Kidney (tissue), 22 donors: ENCODE measurements at places on chromosomes 6 and 20.

- no peak for DNase-seq
These were observed 62.0 kb upstream of the EPB41L1 start for GRCh38 chr20:36092398-36093024.

DNA sequence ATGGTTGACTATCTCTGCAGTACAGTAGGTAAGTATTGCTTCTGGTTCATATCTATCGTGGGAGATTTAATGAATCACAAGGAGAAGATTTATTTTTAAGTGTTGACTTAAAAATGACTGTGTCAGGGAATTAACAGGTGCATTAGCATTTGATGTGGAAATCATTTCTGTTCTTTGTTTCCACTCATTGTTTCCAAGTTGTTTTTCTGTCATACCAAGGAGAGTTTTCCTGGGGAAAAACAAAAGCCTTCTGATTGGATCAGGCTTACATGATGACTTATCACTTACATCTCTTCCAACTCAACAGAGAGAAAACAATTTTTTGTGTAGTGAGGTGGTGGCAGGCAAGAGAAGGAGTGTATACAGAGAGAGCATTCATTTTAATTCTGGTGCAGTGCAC is 686.4 kb downstream of the HTR1B start:
- DNase-seq: no peak

DNA sequence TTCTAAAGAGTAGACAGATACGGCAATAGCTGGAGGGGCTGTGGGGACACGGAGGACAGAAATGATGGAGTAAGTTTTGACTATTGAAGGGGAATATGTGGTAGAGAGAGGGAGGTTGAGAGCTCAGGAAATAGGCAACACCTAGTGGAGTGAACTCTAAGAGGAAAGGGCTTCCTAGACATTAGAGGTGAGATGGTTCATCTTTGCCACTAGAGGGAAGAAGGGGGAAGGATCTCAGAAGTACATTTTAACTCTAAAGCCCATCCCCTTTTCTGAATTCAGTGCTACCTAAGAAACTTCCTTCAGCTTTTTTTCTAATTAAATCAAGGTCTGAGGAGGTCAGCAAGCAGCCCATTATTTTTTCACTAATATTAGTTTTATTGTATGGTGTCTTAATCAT is 689.4 kb upstream of the MAP3K7 start:
- DNase-seq: peak; percentile 23

DNA sequence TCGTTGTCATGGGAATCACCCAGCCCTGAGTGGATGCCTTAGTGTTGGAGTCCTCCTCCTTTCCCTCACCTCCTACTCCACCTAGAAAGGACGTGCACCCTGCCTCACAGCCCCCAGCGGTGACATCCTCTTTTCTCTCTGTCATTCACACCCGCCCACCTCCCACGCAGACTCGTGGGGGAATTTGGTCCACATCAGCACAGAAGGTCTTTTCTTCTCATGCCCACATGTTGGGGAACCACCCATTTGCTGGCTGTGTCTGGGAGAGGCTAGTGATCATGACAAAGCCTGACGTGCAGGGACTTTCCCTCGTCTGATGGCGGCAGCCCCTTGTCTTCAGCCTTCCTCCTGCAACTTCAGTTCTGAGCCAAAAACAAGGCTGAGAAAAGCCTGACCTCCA is 96.0 kb upstream of the CNKSR3 start:
- no peak for DNase-seq

DNA sequence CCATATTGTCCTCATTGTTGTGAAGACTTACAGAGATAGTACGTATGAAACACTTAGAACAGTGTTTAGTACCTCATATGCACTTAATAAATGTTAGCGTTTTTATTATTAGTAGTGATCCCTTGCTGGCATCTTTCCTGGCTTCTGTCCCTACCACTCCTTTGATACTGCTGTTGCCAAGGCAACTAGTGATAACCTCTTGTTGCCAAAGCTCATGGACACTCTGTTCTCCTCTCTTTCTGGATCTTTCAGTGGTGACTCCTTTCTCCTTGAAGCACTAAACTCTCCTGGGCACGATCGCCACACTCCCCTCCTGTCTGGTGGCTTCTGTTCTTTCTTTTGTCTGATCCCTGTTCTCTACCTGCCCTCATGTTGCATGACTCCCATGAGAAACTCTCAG is 83.5 kb downstream of the FOXO3 start:
- DNase-seq: no peak

DNA sequence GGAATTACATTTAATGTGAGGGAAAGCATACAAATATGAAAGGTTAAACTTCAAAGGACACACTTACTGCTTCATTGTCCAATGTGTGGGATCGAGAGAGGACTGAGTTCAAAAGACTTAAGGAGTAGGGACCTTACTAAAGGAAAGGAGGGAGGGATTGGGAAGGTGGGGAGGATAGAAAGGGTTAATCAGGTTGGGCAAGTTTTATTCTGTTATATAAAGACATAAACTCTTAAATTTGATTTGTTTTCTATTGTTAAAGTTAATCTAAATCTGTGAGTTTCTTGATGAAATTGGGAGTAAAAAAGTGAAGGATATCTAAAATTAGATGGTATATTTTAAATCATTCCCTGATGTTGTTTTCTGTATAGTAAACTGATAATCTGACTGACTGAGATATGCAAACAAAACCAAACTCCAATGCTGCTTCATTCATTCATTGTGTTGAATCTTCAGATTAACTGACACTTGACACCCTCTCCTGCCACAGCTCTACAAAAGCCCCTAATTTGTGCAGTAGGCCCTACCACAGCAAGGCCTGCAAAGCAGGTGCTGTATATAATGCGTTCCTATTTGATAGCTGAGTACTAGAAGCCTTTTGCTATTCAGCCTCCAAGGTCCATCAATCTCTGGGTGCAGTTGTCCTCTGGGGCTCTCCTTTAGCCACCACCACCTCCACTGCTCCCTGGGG is 1.3 kb upstream of the UBE2J1 start:
- DNase-seq: no peak

DNA sequence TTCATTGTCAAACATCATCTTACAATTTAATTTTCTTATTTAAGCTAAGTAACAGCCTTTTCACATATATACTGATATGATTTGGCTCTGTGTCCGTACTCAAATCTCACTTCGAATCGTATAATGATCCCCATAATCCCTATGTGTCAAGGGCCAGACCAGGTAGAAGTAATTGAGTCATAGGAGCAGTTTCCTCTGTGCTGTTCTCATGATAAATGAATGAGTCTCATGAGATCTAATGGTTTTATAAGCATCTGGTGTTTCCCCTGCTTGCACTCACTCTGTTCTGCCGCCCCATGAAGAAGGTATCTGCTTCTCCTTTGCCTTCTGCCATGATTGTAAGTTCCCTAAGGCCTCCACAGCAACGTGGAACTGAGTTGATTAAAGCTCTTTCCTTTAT is 25.1 kb upstream of the CMTR1 start:
- DNase-seq: no peak

DNA sequence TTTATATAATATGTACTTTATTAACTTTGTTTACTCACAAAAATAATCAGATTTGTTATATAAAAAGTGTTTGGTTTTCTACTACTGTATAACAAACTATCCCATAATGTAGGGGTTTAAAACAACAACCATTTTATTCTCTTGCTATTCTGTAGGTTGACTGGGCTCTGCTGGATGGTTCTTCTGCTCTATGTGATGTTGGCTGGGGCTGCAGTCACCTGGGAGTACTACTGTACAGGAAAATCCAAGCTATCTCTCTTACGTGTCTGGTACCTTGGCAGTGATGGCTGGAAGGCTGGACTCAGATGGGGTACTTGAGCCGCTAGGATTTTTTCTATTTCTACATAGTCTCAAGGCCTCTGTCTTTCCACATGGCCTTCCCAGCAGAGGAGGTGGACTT is 44.0 kb upstream of the UBR2 start:
- DNase-seq: no peak

- DNase-seq: no peak
These were observed 191.3 kb downstream of the MTFR2 start for GRCh38 chr6:136058852-136059251.

DNA sequence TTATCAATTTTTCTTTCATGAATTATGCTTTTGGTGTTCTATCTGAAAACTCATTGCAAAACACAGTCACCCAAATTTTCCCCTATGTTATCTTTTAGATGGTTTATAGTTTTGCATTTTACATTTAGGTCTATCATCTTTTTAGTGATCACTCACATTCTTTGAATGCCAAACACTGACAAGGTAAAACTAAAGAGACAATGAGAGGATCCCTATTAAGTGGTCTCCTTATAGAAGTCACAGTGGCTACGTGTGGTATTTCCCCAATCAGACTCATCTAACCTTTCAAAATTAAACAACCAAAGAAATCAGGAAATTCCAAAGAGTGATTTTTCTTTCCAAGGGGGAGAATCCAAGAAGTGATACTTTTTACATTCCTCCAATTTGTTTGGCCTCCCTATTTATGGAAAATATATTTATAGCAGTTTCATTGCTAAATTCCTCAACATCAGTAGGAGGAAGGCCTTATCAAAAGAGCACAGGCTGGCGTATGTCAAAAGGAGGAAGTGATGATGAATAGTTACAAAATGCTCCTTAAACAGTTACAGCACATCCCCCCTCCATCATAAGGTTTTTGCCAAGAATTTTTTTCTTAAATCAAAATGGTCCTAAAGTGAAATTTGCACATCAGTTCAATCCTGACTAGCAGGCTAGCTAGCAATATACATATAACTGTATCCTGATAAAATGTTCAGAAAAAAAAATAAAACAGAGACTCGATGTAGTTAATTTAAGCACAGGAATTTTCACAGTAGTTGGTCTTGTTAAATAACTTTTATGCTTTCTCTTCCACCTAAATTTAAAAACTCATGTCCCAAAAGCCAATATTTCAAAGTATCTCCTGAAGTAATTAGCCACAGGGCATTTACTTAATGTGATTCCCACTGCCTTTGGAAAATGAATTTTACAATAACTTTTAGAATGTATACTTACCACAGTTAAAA is 76.2 kb upstream of the IPCEF1 start:
- no peak for DNase-seq
